ENCODE measurements at places on chromosomes 1 and 21.

DNA sequence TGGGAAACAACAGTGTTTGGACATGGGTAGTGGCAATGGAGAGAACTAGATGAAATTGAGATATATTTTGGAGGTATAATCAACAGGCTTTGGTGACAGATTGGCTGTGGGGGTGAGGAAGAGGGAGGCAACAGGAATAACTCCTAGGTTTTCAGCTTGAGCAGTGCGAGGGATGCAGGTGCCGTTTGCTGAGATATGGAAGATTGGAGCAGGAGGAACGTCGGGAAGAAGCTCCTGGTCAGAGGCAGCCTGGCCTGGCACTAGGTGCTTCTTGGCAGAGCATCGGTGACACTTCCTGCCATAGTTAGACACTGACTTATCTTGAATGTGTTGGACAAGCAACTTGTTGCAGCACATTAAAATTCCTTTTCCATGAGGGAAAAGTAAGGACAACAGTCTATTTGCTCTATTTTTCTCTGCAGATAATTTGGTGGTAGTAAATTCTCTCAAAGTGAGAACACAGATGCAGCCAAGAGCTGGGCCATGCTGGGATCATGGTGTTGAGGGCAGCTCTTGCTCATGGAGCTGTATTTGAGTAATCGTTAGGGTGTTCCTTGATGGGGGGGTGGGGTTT is 21.5 kb upstream of the MYSM1 start:
- H3K27me3 ChIP-seq = no peaks in the 10 kb centered on the region
- no peak overlapping the region for H3K27ac ChIP-seq
- H3K4me3 ChIP-seq = no peak overlapping the region
- H3K36me3 ChIP-seq = no peaks in the 10 kb centered on the region
- H3K4me1 ChIP-seq = no peaks in the 10 kb centered on the region
- no peak for DNase-seq

DNA sequence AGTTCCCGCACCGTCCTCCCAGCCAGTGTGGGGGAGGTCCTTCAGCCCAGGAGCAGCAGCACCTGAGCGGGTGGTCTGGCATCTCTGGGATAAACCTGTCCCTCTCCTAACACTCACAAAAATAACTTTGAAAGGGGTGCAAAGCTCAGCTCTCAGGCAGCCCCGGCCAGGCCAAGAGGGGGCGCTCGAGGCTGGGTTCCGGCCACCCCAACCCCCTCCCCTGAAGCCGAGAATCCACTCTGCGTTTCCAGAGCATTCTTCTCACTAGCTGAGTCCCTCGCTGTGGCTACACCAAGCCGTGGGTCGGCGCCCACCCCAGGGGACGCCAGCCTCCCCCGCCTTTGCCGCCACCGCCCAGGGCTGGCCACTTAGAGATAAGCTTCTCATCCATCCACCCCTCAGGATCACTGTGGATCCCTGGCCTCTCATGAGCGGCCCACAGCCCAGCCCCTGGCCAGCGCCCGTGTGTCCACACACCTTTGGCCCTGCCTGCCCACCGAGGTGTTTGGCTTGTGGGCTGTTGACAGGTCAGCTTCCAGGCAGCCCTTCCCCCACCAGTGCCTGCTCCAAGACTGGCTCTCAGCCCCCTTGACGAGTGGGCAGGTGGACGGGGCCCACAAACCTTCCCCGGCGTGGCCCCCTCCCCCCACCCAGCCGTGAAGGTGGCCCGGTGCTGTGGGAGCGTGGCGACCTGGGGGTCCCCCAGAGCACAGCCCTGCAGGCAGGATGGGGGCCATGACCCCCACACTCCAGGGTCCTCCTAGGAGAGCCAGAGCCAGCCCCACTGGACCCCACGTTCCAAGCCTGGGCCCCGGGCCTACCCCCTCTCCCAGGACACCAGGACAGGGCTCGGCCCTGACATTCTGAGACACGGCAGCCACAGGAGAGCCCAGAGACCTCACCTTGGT is 1.9 kb downstream of the FTCD start:
- no peaks in the 10 kb centered on the region for H3K36me3 ChIP-seq
- peak overlapping the region; percentile 84 for H3K27ac ChIP-seq
- no peak overlapping the region for H3K4me3 ChIP-seq
- DNase-seq = peak; percentile 73
- peaks cover 22% of the 10 kb centered on the region for H3K4me1 ChIP-seq

- no peaks in the 10 kb centered on the region for H3K4me1 ChIP-seq
- no peaks in the 10 kb centered on the region for H3K27me3 ChIP-seq
- H3K36me3 ChIP-seq = no peaks in the 10 kb centered on the region
- DNase-seq = no peak
- H3K4me3 ChIP-seq = no peak overlapping the region
- H3K27ac ChIP-seq = no peak overlapping the region
Observed at GRCh38 chr21:43849532-43850299, 15.3 kb upstream of the AGPAT3 start.

DNA sequence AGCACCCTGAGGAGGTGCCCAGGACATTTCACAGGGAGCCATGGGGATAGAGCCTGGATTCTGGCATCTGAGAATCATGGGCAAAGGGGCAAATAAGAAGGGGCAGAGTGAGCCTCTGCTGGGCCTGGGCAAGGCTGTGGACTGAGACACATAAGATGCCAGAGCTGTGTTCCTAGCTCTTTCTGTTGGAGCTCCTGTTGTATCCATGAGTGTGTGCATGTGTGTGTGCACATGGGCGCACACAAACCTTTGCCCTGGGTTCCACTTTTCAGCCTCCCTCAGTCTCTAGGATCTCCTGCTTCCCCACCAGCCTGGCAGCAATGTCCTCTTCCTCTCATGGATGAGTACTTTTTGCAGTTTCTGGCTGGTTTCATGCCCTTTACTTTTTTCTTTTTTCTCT is 44.0 kb downstream of the ATF3 start:
- no peaks in the 10 kb centered on the region for H3K27me3 ChIP-seq
- no peak overlapping the region for H3K27ac ChIP-seq
- no peak for DNase-seq
- H3K4me1 ChIP-seq = no peaks in the 10 kb centered on the region
- no peaks in the 10 kb centered on the region for H3K36me3 ChIP-seq
- H3K4me3 ChIP-seq = no peak overlapping the region

GRCh38 chr1:184027826-184028695 is 9.5 kb downstream of the COLGALT2 start:
- H3K27ac ChIP-seq = no peak overlapping the region
- no peaks in the 10 kb centered on the region for H3K27me3 ChIP-seq

- no peak for DNase-seq
- no peaks in the 10 kb centered on the region for H3K36me3 ChIP-seq
- H3K4me3 ChIP-seq = no peak overlapping the region
- peaks cover under 1% of the 10 kb centered on the region for H3K4me1 ChIP-seq
- H3K27ac ChIP-seq = no peak overlapping the region
Observed at GRCh38 chr1:162982364-162982763, 86.8 kb upstream of the RGS4 start.

DNA sequence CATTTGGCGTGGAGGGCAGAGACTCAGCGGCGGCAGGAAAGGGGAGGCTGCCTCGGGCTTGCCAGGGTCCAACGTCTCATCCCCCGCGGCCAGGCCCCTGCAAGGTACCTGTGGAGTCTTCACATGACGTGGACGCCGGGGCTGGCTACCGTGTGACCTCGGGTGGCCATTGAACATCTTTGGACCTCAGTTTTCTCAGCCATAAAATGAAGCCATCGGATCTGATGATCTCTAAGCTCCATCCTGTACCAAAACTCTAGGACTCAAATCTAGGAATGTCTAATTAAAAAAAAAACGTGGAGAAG is 141.8 kb upstream of the KCNE2 start:
- no peak overlapping the region for H3K4me3 ChIP-seq
- DNase-seq = no peak
- H3K4me1 ChIP-seq = no peaks in the 10 kb centered on the region
- H3K36me3 ChIP-seq = no peaks in the 10 kb centered on the region
- H3K27ac ChIP-seq = no peak overlapping the region

- no peaks in the 10 kb centered on the region for H3K27me3 ChIP-seq
- H3K4me3 ChIP-seq = no peak overlapping the region
- H3K36me3 ChIP-seq = no peaks in the 10 kb centered on the region
- H3K27ac ChIP-seq = no peak overlapping the region
Observed at GRCh38 chr1:74858136-74858535, 125.2 kb downstream of the TYW3 start.

DNA sequence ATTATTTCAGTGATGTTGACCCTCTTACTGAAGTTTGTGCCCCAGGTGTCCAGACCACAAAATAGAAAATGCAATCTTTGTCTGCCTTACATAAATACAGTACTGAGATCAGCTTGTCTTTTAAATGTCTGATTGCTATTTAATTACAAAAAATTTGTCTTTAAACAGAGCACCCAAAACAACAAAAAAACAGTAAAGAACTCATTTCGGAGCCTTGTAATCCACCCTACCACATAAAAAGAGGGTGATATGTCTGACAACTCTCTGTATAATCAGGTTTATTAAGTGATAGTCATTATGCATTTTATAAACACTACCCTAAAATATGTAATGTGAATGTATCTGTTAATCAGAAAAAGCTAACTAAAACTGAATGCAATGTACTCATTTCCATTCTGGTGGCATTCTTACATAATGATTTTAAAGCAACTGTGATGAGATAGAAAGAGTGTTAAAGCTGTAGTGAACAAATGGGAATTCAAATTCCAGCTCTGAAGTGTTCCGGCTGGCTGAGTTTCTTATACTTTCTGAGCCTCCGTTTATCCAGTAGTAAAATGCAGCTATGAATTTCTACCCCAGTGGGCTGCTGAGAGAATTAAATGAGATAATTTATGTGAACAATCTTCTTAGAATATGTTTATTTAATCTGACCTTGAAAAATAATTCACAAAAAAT is 486.6 kb downstream of the USP25 start:
- no peak for DNase-seq
- H3K4me3 ChIP-seq = no peak overlapping the region
- H3K4me1 ChIP-seq = peaks cover 6% of the 10 kb centered on the region

- DNase-seq = no peak
- H3K27me3 ChIP-seq = no peaks in the 10 kb centered on the region
- H3K36me3 ChIP-seq = no peaks in the 10 kb centered on the region
Observed at GRCh38 chr1:192524223-192524622, 51.4 kb upstream of the RGS1 start.

DNA sequence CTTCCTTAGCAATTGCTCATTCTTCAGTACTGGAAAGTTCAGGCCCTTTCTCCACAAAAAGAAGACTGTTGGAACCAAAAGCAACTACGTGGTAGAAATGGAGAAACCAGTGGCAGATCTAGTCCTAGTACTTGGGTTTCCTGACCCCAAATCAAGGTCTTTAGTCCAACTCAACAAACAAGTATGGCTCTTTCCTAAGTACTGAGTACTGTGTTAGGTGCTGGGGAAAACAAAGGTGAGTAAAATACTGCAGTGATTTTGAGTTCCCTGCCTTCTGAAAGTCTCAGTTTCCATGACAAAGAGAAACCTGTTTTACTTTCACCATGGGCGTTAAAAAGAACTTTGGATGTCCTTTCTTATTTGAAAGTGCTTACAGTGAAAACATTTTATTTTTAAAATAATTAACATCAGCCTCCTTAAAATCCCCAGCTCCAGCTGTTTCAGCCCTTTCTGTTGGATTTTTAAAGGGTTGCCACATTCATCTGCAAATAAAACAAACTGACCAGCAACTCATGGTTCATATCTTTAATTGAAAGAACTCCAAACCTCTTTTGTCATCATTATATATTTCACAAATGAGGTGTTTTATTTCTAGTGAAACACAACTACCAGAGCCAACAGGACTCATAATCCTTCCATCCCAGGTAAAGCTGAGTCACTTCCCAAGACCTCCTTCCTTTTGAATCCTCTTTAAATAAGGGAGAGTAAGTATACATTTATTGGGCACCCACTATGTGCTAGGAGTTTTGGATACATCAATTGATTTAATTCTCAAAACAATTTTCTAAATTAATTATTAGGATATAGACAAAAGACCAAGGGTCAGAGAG is 35.4 kb downstream of the PLPP3 start:
- no peaks in the 10 kb centered on the region for H3K27me3 ChIP-seq
- no peaks in the 10 kb centered on the region for H3K36me3 ChIP-seq
- no peak overlapping the region for H3K4me3 ChIP-seq
- H3K4me1 ChIP-seq = no peaks in the 10 kb centered on the region
- DNase-seq = no peak
- H3K27ac ChIP-seq = no peak overlapping the region

- no peak for DNase-seq
- no peaks in the 10 kb centered on the region for H3K27me3 ChIP-seq
- H3K4me1 ChIP-seq = peaks cover 9% of the 10 kb centered on the region
- no peaks in the 10 kb centered on the region for H3K36me3 ChIP-seq
- no peak overlapping the region for H3K4me3 ChIP-seq
Observed at GRCh38 chr1:111631502-111631901, 11.9 kb downstream of the RAP1A start.

DNA sequence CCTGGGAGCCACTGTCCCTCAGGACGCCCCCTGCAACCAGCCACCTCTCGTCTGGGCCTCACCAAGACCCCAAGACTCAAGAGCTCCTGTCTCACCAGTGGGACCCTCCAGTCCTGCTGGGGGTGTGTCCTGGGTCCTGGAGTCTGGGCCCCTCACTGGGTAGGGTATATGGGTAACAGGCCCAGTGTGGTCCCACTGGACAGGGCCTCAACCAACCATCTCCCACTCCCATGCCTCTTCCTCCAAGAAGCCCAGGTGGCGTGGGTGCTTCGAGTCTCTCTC is 725 bp upstream of the VWA1 start:
- no peaks in the 10 kb centered on the region for H3K36me3 ChIP-seq
- peaks cover 74% of the 10 kb centered on the region for H3K4me1 ChIP-seq

GRCh38 chr1:42889264-42889663 is 42.9 kb downstream of the ZNF691 start:
- H3K36me3 ChIP-seq = no peaks in the 10 kb centered on the region
- no peaks in the 10 kb centered on the region for H3K27me3 ChIP-seq
- no peak overlapping the region for H3K27ac ChIP-seq

DNA sequence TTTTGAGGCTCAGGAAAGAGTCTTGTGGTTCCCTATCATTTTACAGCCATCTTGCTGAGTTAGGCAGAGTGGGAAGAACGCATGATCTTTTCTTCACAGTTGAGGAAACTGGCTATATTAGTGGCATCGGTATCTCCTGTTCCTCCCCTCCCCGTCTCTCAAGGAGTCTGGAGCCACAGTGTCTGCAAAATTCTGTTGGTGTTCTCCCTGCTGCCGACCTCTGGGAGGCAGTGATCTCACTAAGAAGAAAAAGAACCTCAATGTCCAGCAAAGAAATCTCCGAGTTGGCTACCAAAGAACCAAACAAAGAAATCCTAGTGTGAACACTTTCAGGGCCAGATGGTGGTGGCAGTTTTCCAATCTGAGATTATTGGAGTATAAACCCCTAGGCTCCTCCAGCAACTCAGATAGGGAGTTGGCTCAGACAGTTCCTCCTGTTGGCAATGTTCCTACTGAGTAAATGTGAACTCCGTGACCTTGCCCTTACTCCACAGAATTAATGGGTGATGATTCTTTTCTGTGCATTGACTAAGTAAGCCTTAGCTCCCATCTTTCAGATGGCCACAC is 41.2 kb downstream of the PRAMEF20 start:
- H3K4me3 ChIP-seq = no peak overlapping the region
- no peaks in the 10 kb centered on the region for H3K4me1 ChIP-seq
- no peaks in the 10 kb centered on the region for H3K36me3 ChIP-seq
- peak; percentile 56 for DNase-seq
- no peak overlapping the region for H3K27ac ChIP-seq

GRCh38 chr1:246280551-246280950 is 226.5 kb downstream of the SMYD3 start:
- H3K4me1 ChIP-seq = no peaks in the 10 kb centered on the region
- no peak overlapping the region for H3K27ac ChIP-seq
- H3K36me3 ChIP-seq = no peaks in the 10 kb centered on the region
- no peaks in the 10 kb centered on the region for H3K27me3 ChIP-seq
- no peak overlapping the region for H3K4me3 ChIP-seq

Measured in testis (tissue), 5 donors.